NCI-H526 (cell line): ENCODE measurements at places on chromosomes 2 and 18.
A peak's percentile ranks its signal among the peaks of the same experiment; 100 is the strongest.

GRCh38 chr2:207156451-207157161 is 9.1 kb downstream of the KLF7 start:
- no peak for DNase-seq

- no peak for DNase-seq
Measured at GRCh38 chr2:207487650-207488311, 42.0 kb upstream of the CREB1 start.

DNA sequence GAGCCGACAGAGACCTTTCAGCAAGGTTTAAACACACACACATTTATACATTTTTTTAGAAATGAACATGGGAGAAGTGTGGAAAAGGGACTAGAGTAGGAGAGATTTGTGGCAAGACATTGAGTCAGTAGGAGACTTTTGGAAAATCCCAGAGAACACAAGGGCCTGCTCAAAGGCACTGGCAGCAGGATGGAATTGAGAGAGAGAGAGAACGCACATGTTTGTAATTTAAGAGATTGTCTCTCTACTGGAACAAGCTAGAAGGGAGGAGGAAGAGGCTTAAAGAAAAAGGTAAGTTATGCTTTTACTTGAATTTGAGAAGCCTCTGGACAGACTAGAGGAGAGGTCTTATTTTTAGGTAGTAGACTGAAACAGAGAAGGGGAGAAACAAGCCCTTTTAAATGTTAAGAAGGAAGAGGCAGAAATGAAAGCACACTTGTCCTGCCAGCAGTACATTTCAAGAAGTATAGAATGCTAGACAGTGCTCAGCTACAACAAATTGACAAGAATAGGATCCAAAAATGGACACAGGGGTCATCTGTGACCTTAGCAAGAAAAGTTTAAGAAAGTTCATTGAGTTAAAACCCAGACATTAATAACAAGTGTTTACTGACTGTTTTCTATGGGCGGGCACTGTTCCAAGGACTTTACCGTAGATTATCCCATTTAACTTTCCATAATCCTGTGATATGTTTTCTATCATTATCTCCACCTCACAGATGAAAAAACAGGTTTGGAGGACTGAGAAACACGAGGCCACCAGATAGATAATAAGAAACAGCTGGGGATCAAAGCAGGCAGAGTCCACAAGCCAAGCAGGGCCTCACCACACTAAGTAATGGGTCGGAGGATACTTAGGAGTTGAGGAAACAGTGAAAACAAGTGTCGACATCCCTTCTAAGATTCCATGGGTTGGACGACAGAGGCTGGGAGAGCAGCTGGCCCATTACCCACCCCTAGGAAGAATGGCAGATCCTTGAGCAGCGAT is 306.5 kb upstream of the NRP2 start:
- no peak for DNase-seq

DNA sequence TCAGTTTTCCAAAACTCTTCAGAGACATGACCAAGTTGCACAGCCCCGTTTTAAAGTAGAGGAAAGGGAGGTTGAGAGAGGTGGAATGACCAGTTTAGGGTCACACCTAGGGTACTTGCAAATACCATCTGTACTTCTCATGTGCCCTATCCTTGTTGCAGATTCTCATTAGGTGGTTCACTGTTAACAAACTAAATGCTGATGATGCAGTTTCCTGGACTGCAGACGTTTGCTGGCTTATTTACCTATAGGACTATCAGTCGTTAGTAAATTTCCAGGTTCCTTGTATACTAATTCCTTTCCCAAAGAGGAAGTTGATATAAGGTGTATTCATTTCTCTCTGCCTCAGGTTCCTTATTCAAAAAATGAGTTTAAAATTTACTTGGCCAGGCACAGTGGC is 1.4 kb downstream of the FARP2 start:
- DNase-seq: no peak

DNA sequence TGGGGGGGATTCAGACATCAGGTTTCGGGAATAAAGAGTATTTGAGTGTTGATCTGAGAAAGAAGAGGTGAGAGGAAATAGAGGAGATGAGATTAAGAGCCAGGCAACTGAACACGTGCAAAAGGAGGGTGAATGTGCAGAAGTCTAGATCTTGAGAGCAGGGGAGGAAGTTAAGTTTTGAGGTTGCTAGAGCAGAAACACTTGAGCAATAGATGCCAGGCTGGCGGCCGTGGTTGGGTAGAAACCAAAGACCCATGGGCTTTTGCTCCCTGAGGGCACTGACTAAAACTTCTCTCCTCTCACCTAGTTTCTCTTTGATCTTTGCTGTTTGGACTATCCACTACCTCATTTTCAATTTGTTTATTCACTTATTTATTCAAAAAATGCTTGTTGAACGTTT is 116.0 kb downstream of the CDC42EP3 start:
- no peak for DNase-seq

DNA sequence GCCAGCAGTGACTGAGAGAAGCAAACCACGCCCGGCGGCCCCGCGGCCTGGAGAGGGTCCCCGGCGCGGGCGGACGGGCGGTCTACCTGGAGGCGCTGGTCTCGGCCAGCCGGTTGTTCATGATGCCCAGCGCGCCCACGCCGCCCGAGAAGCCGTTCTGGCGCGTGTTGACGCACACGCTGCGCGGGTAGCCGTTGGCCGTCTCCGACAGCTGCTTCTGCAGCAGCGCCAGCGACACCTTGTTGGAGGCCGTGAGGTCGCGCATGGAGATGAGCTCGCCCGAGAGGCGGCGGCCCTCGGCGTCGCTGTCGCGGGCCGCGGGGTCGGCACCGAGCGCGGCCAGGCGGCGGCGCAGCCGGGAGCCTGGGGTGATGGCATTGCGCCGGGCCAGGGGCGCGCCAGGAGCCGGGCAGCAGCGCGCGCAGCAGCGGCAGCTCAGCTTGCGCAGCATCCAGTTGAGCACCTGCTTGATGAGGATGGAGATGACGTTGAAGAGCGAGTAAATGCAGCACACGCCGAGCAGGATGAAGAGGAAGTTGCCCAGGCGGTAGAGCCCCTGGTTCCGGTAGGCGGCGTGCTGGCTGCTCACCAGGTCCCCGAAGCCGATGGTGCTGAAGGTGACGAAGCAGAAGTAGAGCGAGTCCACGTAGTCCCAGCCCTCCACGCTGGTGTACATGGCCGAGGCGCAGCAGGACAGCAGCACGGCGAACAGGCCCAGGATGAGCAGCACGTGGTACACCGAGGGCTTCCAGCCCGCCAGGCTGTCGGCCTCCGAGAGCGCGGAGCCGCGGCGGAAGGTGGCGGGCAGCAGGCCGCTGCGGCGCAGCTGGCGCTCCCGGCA is 118.1 kb downstream of the MSH2 start:
- DNase-seq: peak; percentile 91

GRCh38 chr2:172438741-172439508 is 11.5 kb downstream of the ITGA6 start:
- DNase-seq: no peak

DNA sequence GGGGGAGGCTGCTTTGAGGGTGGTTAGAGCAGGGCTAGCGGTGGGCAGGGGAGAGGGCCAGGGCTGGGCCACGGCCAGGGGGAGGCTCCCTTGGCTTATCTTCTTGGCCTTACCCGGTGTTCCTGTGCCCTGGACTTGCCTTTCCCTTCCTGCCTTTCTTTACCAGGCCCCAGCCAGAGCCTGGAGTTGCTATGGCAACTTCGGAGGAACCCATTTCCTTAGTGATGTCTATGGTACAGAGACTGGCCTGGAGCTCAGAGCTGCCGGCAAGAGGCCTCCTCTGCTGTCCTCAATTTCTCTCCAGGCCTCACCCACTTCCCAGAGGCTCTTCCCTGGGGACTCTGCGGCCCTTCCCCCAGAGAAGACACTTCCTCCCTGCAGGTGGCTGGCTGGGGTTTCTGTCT is 11.5 kb downstream of the SPEG start:
- peak; percentile 58 for DNase-seq

DNA sequence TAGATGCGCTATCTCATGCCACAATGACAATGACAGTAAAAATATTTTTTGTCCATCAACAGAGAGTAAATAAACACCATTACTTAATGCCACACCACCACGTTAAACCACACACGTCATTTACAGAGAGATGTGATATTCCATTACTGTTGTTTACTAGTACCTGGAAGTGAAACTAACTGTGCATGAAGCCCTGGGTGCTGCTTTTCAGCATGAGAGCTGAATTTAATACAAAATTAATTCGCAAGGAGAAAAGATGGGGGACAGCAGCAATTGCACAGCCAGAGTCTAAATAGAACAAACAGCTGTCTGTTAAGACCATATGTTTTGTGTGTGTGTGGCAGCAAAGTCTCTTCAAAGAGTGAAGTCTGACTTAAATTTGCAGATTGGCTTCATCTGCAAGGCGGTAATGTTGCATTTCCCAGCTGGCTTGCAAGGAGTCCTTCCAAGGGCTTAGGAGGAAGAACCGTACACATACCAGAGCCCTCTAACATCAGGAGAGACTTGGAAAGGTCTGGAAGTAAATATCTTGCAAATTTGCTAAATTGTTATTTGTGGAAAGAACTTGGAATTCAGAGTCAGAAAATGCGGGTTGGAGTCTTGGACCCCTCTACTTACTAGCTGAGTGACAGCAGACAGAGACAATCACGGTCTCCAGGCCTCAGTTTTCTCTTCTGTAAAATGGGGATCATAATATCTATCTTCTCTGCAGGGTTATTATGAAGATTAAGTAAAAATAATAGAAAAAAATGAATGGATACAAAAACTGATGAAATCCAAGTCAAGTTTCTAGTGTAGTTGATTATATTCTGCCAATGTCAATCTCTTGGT is 127.6 kb downstream of the ALPK2 start:
- no peak for DNase-seq

GRCh38 chr2:217870528-217871011 is 132.2 kb downstream of the TNS1 start:
- no peak for DNase-seq

GRCh38 chr2:624551-625347 is 52.5 kb downstream of the TMEM18 start:
- DNase-seq: no peak

DNA sequence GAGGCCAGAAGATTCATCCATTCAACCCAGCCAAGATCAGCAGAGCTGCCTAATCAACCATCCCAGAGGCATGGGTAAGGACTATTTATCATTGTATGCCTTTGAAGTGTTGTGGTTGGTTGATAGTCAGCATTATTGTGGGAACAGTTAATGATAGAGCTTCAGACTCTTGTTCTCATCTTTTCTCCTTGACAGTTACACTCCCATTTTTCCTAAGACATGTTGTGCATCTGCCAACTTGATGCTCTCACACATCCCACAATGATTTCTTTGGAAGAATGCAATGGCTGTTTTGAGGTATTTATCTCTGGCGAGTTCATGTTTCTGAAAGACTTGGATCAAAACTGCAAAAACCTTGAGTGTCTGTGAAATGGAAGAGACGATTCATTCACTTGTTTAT is 55.4 kb downstream of the FASTKD2 start:
- no peak for DNase-seq

- DNase-seq: no peak
Measured at GRCh38 chr2:165536851-165537499, 67.5 kb downstream of the CSRNP3 start.

GRCh38 chr18:23115683-23116096 is 19.6 kb upstream of the CABLES1 start:
- DNase-seq: no peak

DNA sequence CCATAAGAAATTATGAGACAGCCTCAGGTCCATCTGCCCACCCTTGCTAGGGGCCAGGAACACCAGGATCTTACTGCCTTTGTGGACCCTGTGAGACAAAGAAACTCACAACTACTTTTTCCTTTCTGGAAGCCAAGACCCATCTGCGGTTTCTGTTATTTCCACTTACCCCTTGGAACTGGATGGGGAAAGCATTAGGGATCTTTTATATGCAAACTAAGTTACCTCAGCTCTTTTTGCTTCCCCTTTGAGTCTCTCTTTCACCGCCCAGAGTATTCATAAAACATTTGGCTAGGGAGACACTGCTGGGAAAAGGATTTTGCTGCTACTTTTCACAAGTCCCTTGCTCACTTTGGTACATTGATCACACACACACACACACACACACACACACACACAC is 95.7 kb downstream of the ZNF385B start:
- DNase-seq: no peak

DNA sequence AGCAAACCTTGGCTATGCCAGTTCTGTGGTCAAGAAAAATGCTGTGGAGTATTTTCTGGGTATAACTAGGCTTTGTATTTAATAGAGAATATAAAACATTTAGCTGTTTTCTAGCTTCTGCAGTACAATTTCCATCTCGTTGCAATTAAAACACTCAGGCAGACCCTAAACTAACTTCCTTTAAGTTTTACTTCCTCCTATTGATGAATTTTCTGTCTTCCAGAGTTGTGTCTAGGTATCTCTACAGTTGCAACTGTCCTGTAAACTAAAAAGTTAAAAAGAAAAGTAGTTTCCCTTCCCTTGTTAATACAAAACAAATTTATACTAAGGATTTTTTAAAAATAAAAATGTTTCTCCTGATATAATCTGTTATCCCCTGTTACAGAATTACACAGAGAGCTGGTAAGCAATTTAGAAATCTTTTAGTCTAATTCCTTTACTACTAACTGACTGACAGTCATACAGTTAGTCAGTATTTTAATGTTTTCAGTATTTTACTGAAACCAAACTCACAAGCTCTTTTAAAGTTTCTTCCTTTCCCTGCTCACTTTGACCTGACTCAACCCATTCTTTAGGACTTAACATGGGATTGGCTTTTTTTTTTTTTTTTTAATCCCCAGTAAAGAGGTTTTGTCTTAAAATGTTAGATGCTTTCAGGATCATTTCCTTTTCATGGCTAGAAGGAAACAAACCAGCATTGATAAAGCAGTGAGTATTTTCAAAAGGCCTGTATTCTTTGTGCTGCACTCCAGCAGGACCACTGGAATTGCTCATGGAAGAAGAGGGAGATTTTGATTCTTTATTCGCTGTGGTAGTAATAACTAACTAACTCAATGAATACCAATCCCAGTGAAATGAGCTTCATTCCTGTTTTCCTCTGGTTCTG is 22.9 kb downstream of the ITGAV start:
- no peak for DNase-seq

DNA sequence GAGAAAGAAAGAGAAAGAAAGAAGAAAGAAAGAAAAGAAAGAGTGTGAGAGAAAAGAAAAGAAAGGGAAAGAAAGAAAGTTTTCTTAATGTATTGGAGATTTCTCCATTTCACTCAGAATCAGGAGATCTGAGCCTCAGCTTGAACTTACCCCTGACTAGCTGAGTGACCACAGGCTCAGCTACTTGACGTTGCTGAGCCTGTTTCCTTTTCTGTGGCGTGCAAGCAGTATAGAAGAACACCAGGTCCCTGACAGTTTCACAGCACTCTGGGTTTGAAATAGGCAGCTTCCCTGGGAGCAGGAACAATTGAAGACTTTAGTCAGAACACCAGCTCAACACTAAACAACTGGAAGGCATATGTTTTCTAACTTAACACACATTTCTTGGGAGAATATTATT is 44.7 kb downstream of the MARCO start:
- DNase-seq: no peak
